Immature natural killer cell (primary cell): ENCODE measurements at places on chromosomes 7 and 10. TPM values are rescaled to one million over a fixed set of nuclear protein-coding genes. Genes with fewer than 3 reads are reported as not detected.

Gene NKX2-3
- polyA plus RNA-seq = not detected

Gene SLC13A4
- not detected for polyA plus RNA-seq

DNA sequence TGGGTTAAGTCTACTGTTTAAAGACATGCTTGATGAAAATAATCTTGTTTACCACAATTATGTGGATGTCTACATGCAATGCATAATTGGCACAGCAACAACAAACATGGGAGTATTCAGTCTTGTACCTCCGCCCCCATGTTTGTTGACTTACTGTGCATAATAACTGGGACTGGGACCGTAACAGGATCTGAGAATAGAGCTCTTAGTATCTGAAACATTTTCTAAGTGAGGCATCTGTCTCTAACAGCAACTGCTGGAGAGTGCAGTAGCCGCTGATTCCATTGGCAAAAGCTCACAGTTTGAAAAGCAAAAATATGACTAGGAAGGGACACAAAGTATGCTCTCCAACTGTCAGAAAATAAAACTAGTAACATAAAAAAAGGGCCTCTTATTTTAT lies 61.6 kb downstream of the ENO4 start:
- H3K27ac ChIP-seq = no peak overlapping the region
- no peaks in the 10 kb centered on the region for H3K36me3 ChIP-seq
- no peaks in the 10 kb centered on the region for H3K27me3 ChIP-seq
- no peak for DNase-seq

Gene ANXA8L1
- polyA plus RNA-seq = not detected

GRCh38 chr10:75140246-75140645 lies 28.8 kb downstream of the SAMD8 start:
- no peak overlapping the region for H3K4me3 ChIP-seq

DNA sequence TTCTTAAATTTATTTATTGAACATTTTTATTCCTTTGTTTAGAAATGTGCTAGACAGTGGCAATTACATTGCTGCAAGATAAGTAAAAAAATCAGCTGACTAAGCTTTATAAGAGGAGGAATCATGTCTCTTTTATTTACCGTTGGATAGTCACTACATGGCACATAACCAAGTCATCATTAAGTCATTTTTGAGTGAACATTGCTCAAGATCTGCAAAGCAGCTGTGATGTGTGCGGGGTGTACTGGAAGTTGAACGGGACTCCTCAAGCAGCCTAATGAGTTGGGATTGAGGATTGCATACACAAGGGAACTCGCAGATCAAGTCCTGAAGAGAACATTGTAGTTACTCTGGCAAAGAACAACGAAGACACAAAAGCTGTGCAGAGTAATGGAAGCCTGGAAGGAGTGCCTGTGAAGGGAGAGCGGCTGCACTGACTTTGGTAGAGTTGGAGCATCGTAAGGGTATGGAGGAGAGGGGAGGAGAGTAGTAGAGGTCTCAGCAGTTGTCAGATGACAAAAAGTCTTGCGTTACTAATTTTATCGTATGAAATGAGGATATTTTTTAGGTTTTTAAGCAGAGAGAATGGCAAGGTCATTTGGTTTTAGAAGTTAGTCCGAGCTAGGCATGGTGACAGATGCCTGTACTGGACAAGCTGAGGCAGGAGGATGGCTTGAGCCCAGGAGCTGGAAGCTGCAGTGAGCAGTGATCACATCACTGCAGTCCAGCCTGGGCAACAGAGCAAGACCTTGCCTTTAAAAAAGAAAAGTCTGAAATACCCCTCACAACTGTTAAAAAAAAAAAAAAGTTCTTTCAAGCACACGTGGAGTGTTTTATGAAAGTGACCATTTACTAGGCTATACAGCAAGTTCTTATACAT lies 95.1 kb downstream of the BMPR1A start:
- peaks cover 17% of the 10 kb centered on the region for H3K36me3 ChIP-seq
- H3K27me3 ChIP-seq = no peaks in the 10 kb centered on the region
- no peak overlapping the region for H3K27ac ChIP-seq
- H3K4me3 ChIP-seq = no peak overlapping the region
- DNase-seq = no peak

DNA sequence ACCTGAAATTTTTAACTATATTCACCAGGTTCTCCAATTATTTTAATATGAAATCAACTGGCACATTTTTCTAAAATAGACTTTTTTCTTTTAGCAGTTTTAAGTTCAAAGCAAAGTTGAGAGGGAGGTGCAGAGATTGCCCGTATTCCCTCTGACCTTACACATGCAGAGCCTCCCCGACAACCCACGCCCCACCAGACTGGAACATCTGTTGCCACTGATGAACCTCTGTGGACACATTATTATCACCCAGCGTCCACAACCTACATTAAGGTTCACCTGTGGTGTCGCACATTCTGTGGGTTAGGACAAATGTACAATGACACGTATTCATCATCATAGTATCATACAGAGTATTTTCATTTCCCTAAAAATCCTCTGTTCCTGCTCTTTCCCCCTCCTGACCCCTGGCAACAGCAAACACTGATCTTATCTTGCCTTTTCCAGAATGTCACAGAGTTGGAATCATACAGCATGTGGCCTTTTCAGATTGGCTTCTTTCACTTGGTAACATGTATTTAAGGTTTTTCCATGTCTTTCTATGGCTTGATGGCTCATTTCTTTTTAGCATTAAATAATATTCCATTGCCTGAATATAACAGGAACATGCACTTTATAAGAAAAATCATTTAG lies 37.1 kb downstream of the COBL start:
- no peak overlapping the region for H3K4me3 ChIP-seq
- H3K27ac ChIP-seq = no peak overlapping the region
- DNase-seq = no peak
- peaks cover 12% of the 10 kb centered on the region for H3K27me3 ChIP-seq
- H3K4me1 ChIP-seq = no peaks in the 10 kb centered on the region
- no peaks in the 10 kb centered on the region for H3K36me3 ChIP-seq

GRCh38 chr7:69738396-69738951 lies 140.2 kb downstream of the AUTS2 start:
- H3K4me3 ChIP-seq = no peak overlapping the region
- H3K4me1 ChIP-seq = peaks cover 17% of the 10 kb centered on the region
- no peak for DNase-seq
- H3K27me3 ChIP-seq = no peaks in the 10 kb centered on the region

- no peak for DNase-seq
- no peaks in the 10 kb centered on the region for H3K27me3 ChIP-seq
- no peak overlapping the region for H3K27ac ChIP-seq
- no peak overlapping the region for H3K4me3 ChIP-seq
- H3K36me3 ChIP-seq = no peaks in the 10 kb centered on the region
Observed at GRCh38 chr7:41336455-41336952, 366.4 kb downstream of the INHBA start.

Gene MMP21
- polyA plus RNA-seq = not detected

Gene GATA3
- 36.8 TPM for polyA plus RNA-seq

Gene IGFBP3
- polyA plus RNA-seq = 3.1 TPM

DNA sequence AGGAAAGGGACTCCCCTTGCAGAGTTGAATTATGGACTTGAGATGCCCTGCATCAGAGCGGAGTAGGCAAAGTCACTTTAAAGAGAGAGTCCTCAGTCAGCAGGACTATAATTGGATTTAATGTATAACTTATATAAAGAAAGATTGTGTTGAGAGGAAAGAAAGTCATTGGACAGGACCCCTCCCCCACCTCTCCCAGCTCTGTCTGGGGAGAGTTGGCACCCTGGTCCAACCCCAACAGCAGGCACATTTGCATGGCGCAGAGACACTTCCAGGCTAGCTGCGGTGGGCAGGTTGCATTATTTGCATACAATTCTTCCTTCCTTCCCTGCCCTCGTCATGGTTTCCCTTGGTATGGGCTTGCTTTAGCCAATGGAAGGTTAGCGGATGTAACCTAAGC lies 46.1 kb upstream of the NPTX2 start:
- H3K4me1 ChIP-seq = no peaks in the 10 kb centered on the region
- H3K27me3 ChIP-seq = no peaks in the 10 kb centered on the region
- no peaks in the 10 kb centered on the region for H3K36me3 ChIP-seq

GRCh38 chr7:26348234-26348851 lies 56.7 kb downstream of the SNX10 start:
- H3K27ac ChIP-seq = no peak overlapping the region
- peaks cover 3% of the 10 kb centered on the region for H3K27me3 ChIP-seq
- no peak for DNase-seq
- H3K4me1 ChIP-seq = peaks cover 1% of the 10 kb centered on the region
- H3K36me3 ChIP-seq = peaks cover 10% of the 10 kb centered on the region

DNA sequence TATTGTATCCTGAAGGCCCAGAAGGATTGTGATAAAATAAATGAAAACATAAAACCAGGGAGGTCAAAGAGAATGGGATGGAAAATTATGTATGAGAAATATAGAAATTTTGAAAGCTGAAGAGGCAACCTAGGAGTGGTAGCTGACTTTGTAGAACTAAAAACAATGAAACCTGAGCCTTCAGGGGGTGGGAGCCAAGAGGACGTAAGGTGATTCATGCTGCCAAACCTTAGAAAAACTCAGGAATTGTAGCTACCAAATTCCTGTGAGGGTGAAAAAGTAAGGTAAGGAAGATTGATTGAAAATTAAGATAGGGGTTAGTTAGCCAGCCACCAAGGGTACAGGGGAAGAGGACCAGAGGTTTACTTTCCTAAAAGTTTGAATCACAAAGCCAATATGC lies 213.2 kb downstream of the KCND2 start:
- no peak overlapping the region for H3K27ac ChIP-seq
- no peaks in the 10 kb centered on the region for H3K4me1 ChIP-seq
- no peaks in the 10 kb centered on the region for H3K36me3 ChIP-seq
- peaks cover 2% of the 10 kb centered on the region for H3K27me3 ChIP-seq

GRCh38 chr7:34058801-34059135 lies 153.4 kb downstream of the BMPER start:
- DNase-seq = no peak
- H3K27me3 ChIP-seq = no peaks in the 10 kb centered on the region
- H3K4me1 ChIP-seq = no peaks in the 10 kb centered on the region
- no peak overlapping the region for H3K27ac ChIP-seq
- H3K36me3 ChIP-seq = no peaks in the 10 kb centered on the region
- H3K4me3 ChIP-seq = no peak overlapping the region
